ENCODE measurements at places on chromosomes 6 and 20. TPM values are rescaled to one million over a fixed set of nuclear protein-coding genes. Genes with fewer than 3 reads are reported as not detected.

PSMB8 gene
- total RNA-seq, result 43.5 TPM

EPB41L1 gene
- total RNA-seq, result 2.4 TPM

CALHM6 gene
- total RNA-seq, result 2.5 TPM

SLC17A9 gene
- total RNA-seq, result 0.34 TPM

RGS17 gene
- total RNA-seq, result 0.47 TPM

TMEM74B gene
- 0.39 TPM for total RNA-seq

CTAGE9 gene
- total RNA-seq, result not detected

GRM4 gene
- total RNA-seq, result 0.38 TPM

KHDC3L gene
- not detected for total RNA-seq

SPATS1 gene
- total RNA-seq, result not detected

LZTS3 gene
- 9.4 TPM for total RNA-seq

RSPO3 gene
- total RNA-seq, result not detected

HLA-DOA gene
- total RNA-seq, result 0.11 TPM

PROKR2 gene
- not detected for total RNA-seq
